ENCODE measurements at places on chromosomes 11 and 22. TPM values are rescaled to one million over a fixed set of nuclear protein-coding genes. Genes with fewer than 3 reads are reported as not detected.

GRCh38 chr11:68650801-68651200 lies 33.5 kb upstream of the GAL start:
- DNase-seq, result no peak
- H3K36me3 ChIP-seq, result peaks cover 10% of the 10 kb centered on the region
- H3K27ac ChIP-seq, result no peak overlapping the region
- no peak overlapping the region for H3K4me3 ChIP-seq

ADAMTS8 gene
- 1.0 TPM for total RNA-seq

INS gene
- not detected for total RNA-seq

SLC22A12 gene
- not detected for total RNA-seq

GRCh38 chr11:27651711-27652110 lies 48.5 kb downstream of the BDNF start:
- H3K36me3 ChIP-seq, result peaks cover under 1% of the 10 kb centered on the region
- H3K4me3 ChIP-seq, result no peak overlapping the region
- H3K27ac ChIP-seq, result no peak overlapping the region
- DNase-seq, result no peak

GRCh38 chr11:35663408-35663702 lies 780 bp downstream of the TRIM44 start:
- no peaks in the 10 kb centered on the region for H3K27me3 ChIP-seq
- DNase-seq, result no peak
- H3K4me3 ChIP-seq, result peak overlapping the region; percentile 98
- H3K4me1 ChIP-seq, result peaks cover 44% of the 10 kb centered on the region
- H3K27ac ChIP-seq, result peak overlapping the region; percentile 99
- H3K36me3 ChIP-seq, result peaks cover 21% of the 10 kb centered on the region

- H3K27ac ChIP-seq, result peak overlapping the region; percentile 8
- peaks cover 7% of the 10 kb centered on the region for H3K4me1 ChIP-seq
- no peak overlapping the region for H3K4me3 ChIP-seq
- H3K36me3 ChIP-seq, result no peaks in the 10 kb centered on the region
- H3K27me3 ChIP-seq, result no peaks in the 10 kb centered on the region
Observed at GRCh38 chr22:24190159-24190540, 8.9 kb downstream of the SUSD2 start.

SHANK2 gene
- 1.6 TPM for total RNA-seq

UPK3A gene
- not detected for total RNA-seq

MUC6 gene
- not detected for total RNA-seq

DNA sequence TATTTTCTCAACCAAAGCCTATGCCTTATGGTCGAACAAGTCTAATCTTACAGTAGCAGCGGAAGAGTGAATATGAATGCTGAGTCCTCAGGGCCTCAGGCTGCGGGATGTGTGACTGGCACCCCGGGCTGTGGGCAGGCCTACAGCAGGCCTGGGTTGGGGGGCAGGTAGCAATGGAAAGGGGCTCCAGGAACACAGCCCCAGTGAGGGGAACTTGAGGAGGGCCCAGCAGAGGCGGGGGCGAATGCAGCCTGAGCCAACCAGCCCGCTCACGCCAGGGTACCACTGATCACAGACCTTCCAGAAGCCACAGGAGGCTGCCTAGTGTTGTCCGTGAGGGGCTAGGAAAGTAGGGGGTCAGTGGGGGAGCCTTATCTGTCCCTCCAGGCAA lies 11.3 kb upstream of the CD5 start:
- no peak overlapping the region for H3K27ac ChIP-seq
- no peaks in the 10 kb centered on the region for H3K4me1 ChIP-seq
- peaks cover 1% of the 10 kb centered on the region for H3K36me3 ChIP-seq
- DNase-seq, result no peak
- H3K4me3 ChIP-seq, result no peak overlapping the region

DNA sequence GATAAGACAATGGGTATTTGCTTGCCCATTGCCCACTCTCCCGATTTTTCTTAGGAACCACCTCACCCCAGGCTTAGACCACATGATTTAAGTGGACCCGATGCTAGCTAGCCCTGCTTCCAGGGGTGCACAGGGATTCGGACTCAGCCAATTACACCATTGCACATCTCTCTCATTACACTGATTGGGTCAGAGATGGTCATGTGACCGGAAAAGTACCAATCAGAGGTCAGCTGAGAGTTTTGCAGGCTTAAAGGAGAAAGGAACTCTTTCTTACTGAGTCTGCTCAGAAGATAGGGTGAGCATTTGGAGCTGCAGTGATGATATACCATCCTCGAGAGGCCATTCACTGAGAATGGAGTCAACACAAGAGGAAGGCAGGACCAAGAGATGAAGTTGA lies 12.2 kb upstream of the ANKK1 start:
- H3K4me3 ChIP-seq, result no peak overlapping the region
- no peaks in the 10 kb centered on the region for H3K27me3 ChIP-seq
- H3K27ac ChIP-seq, result no peak overlapping the region
- no peak for DNase-seq

DNA sequence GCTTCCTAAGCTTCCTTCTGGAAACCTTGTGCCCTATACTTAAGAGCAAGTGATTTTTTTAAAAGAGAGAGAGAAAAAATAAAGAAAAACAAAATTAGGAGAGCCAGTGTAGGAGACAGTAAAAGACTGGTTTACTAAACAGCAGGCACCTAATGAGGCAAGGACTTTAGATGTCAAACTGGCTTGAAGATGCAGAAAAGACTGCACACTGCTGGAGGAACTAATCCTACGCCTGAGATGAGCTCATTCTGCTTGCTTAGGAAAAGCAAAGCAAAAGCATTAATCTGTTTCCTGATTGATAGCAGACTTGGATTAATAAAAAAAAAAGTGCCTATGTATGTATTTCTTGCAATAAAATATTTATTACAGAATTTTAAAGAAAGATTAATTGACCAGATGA lies 113.6 kb upstream of the SEZ6L start:
- H3K4me3 ChIP-seq, result no peak overlapping the region
- no peak overlapping the region for H3K27ac ChIP-seq
- H3K4me1 ChIP-seq, result no peaks in the 10 kb centered on the region
- DNase-seq, result no peak

GRCh38 chr11:9344061-9344680 lies 29.8 kb upstream of the TMEM41B start:
- no peaks in the 10 kb centered on the region for H3K36me3 ChIP-seq
- no peak overlapping the region for H3K4me3 ChIP-seq
- H3K4me1 ChIP-seq, result peaks cover 6% of the 10 kb centered on the region

DNA sequence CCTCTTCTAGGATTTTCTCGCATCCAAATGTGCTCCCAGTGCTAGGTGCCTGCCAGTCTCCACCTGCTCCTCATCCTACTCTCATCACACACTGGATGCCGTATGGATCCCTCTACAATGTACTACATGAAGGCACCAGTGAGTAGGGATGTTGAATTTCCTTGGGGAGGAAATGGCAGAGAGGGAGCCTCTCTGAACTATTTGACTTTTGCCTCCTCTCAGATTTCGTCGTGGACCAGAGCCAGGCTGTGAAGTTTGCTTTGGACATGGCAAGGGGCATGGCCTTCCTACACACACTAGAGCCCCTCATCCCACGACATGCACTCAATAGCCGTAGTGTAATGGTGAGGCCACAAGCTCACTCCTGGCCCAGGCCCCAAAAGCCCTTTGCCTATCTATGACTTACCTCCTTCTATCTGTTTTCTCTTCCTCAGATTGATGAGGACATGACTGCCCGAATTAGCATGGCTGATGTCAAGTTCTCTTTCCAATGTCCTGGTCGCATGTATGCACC lies 2.5 kb downstream of the TAF10 start:
- H3K27me3 ChIP-seq, result no peaks in the 10 kb centered on the region
- peak overlapping the region; percentile 73 for H3K27ac ChIP-seq
- H3K4me1 ChIP-seq, result no peaks in the 10 kb centered on the region
- DNase-seq, result no peak

HBD gene
- total RNA-seq, result not detected

BCO2 gene
- 1.2 TPM for total RNA-seq

MRE11 gene
- 15.5 TPM for total RNA-seq

A4GALT gene
- 5.2 TPM for total RNA-seq

DNA sequence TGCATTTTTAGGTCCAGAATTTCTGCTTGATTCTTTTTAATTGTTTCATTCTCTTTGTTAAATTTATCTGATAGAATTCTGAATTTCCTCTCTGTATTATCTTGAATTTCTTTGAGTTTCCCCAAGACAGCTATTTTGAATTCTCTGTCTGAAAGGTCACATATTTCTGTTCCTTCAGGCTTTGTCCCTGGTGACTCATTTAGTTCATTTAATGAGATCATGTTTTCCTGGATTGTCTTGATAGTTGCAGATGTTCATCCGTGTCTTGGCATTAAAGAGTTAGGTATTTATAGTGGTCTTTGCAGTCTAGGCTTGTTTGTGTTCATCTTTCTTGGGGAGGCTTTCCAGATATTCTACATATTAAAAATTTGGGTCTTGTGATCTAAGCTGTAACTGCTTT lies 694.8 kb upstream of the CCDC179 start:
- H3K27ac ChIP-seq, result no peak overlapping the region
- no peaks in the 10 kb centered on the region for H3K36me3 ChIP-seq
- no peaks in the 10 kb centered on the region for H3K27me3 ChIP-seq
- H3K4me1 ChIP-seq, result peaks cover 10% of the 10 kb centered on the region
- DNase-seq, result no peak
- no peak overlapping the region for H3K4me3 ChIP-seq

CRYBB3 gene
- not detected for total RNA-seq

DNA sequence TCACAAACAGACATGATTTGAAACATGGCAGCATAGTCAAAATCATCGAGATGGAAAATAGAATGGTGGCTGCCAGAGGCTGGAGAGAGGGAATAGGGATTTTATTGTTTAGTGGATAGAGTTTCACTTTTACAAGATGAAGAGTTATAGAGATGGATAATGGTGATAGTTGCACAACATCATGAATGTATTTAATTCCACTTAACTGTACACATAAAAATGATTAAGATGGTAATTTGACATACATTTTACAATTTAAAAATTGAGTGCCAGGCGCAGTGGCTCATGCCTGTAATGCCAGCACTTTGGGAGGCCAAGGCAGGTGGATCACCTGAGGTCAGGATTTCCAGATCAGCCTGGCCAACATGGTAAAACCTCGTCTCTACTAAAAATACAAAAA lies 21.2 kb downstream of the TTC28 start:
- no peak overlapping the region for H3K27ac ChIP-seq
- peaks cover 2% of the 10 kb centered on the region for H3K36me3 ChIP-seq

DNA sequence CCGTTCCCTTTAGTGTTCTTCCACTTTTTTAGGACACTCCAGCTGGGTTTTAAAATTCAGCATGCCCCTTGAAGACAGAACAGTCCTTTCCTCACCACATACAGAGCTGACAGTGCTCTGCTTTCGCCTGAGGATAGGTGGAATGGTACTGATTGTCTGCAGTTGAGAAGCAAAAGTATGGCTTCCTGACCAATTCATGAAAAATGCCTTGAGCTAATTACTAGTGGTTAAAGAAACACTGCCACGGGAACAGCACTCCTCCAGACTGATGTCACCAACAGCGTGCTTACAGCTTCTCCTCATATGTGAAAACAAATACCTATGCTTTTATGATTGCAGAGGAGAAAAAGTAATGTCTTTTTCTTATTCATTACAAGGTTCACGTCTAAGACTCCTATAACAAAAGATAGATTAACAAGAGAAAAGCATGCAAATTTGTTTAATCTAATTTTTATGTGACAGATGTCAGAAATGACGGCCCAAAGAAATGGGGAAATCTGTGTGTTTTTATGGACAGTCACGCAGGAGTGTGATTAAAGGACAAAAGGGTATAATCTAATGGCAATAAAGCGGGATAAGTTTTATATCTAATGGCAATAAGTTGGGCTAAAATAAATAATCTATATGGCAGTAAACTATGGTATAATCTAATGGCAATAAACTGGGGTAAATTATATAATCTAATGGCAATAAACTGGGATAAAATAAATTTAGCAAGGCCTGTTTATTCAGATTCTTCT lies 123.4 kb upstream of the ARHGAP42 start:
- H3K4me1 ChIP-seq, result peaks cover 37% of the 10 kb centered on the region
- no peak overlapping the region for H3K27ac ChIP-seq
- H3K27me3 ChIP-seq, result no peaks in the 10 kb centered on the region

Measured in chondrocyte (in vitro differentiated cells).